ENCODE measurements at places on chromosomes 2 and 18.

- no peak for DNase-seq
These were observed 279.1 kb downstream of the AGPS start for GRCh38 chr2:177671662-177672061.

- DNase-seq = no peak
These were observed 352.1 kb upstream of the ZNF521 start for GRCh38 chr18:25704071-25704470.

GRCh38 chr2:16739778-16740581 is 74.3 kb upstream of the CYRIA start:
- DNase-seq = no peak

GRCh38 chr2:44169155-44169898 is 652 bp downstream of the PPM1B start:
- DNase-seq = peak; percentile 21

- no peak for DNase-seq
These were observed 14.5 kb upstream of the SLC35F5 start for GRCh38 chr2:113770929-113771328.

- DNase-seq = no peak
These were observed 49.9 kb upstream of the CYP1B1 start for GRCh38 chr2:38125842-38126241.

- DNase-seq = no peak
These were observed 535.5 kb downstream of the TNS1 start for GRCh38 chr2:217467331-217467730.

- DNase-seq = no peak
These were observed 221.3 kb upstream of the TMEFF2 start for GRCh38 chr2:192416060-192416459.

DNA sequence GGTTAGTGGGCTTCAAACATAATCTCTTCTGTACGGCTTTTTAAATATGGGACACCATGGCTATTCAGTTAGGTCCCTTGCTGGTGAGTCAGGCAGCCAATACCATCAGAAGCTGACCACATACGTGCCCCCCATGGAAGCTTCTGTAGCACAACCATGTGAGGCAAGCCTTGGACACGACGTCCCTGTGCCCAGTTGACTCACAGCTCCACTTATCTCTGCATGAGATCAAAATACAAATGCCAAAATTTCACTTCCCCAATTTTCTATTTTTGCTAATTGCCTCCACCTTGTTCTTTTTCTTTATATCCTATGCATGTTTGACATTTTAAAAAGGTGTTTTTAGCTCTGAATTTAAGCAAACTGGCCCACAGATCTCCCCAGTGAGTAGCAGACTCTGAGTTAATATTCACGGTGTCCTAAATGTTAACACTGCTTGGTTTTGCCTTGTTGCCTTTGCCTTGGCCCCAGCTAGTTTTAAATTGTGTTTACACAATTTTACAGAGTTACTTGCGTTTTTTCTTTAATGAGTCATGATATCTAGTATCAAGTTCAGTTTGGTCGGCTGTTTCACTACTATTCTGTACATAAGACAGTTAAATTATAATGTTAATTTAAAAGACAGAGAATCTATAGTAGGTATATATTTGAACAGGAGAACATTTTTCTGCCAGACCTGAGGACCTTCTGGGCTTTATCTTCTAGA is 77.5 kb downstream of the CDCA7 start:
- DNase-seq = no peak

- DNase-seq = no peak
These were observed 73.0 kb downstream of the NCKAP5 start for GRCh38 chr2:133495226-133495625.

GRCh38 chr2:103773884-103774283 is 1012.1 kb downstream of the TMEM182 start:
- no peak for DNase-seq

- no peak for DNase-seq
These were observed 8.4 kb upstream of the TRABD2A start for GRCh38 chr2:84889332-84889731.

GRCh38 chr2:6212491-6212890 is 520.3 kb downstream of the SOX11 start:
- no peak for DNase-seq

DNA sequence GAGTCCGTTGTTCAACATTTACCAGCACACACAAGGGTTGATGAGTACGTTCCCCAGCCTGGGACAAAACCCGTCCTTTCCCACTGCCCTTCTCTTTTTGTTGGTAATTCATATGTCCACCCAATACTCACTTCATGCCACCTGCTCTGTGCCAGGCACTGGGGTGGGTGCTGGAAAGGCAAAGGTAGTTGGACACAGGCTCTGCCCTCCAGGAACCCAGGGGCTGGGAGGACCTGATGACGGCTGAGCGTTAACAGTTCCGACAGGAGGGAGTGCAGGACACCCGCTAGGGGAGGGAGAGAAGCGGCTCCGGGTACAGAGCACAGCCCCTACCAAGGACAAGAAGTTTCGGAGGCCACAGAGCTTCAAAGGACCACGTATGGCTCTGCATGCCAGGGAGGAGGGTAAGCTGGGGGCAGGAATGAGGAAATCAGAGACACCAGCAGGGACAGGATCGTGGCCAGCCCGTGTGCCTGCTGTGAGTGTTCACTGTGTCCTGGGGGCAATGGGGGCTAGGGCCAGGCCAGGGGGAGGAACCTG is 134.1 kb upstream of the GPC1 start:
- no peak for DNase-seq

GRCh38 chr2:240605867-240606743 is 19.2 kb upstream of the GPR35 start:
- DNase-seq = no peak

DNA sequence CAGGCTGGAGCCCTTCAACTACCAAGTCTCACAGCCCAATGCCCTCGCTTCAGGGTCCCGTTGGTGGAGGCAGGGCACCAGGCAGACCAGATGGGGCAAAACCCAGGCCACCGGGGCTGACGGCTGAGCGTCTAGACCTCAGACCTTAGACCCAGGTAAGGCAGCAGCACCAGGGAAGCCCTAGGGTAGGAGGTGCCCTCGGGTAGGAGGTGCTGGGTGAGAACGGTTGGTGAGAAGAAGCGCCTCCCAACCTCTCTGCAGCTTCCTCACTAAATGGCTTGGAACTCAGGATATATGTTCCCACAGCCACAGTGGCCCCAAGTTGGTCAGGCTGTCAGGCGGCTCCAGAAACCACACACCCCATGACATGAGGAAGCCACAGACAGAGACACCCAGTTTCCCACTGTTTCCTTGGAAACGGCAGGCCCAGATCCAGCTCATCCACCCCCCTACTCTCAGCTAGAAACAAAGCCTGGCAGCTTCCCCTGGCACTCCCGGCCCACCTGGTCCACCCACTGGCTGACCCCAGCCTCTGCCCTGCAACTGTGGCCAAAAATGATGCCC is 13.1 kb upstream of the MLPH start:
- DNase-seq = no peak

GRCh38 chr2:66526180-66526579 is 91.3 kb downstream of the MEIS1 start:
- DNase-seq = no peak

DNA sequence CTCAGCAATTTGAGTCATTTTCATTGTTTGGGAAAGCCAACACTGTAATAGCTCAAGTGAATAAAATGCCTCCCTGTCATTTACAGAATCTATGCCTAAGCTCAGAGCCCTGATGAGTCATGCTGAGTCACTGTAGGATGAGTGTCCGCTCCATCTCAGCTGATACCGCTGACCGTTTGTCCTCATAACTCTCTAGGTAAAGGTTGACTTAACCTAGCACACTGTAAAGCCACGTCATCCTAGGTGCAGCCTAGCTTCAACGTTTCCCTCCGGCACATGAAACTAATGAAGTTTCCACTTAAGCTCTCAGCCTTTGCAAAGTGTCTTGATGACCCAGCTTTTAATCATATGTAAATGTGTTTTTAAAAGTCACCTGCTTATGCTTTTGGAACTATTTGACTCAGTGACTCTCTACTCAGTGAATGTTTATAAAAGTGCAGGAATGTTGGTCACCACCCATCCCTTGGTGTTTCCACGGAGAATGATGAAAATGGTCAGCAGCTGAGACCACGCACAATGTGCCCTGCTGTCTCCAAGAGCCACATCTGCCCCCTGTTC is 154.0 kb downstream of the PMAIP1 start:
- no peak for DNase-seq

- no peak for DNase-seq
These were observed 15.0 kb downstream of the CERS6 start for GRCh38 chr2:168471163-168471475.

GRCh38 chr18:47418746-47419145 is 167.3 kb upstream of the SKOR2 start:
- DNase-seq = no peak

DNA sequence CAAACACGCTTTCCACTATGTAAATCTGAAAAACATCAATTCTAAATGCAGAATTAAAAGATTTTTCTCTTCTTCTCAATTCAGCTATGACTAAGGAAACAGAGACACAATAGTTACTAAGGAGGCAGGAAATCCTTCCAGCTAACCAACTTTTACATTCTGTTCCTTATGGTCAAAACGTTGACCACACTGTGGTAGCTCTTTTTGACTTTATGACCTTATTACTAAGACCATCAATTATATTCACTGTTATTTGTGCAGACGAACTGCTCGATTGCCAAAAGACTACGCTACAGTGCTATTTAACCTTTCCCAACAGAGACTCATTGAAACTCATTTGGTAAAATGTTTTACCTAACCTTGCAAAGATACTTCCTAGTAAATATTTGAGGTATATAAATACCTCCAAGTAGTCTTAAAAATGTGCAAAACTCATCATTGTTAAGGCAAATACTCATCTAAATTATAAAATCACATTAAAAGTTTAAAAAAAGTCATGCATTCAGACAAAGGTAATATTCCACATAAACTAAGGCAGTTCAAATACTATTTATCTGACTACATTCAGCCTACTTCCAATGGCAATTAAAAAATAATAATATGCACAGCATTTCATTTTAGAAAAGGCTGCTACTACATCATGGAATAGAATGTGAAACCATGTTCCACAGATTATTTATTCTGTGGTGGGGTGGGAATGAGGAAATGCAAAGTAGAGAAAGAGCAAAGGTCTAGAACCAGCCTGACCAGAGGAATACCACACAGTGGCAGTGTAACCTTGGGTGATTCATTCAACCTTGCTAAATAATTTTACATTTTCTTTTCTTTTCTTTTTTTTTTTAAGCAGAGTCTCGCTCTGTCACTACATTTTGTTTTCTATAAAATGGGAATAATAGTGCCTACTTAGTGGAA is 139.9 kb downstream of the THADA start:
- DNase-seq = no peak

DNA sequence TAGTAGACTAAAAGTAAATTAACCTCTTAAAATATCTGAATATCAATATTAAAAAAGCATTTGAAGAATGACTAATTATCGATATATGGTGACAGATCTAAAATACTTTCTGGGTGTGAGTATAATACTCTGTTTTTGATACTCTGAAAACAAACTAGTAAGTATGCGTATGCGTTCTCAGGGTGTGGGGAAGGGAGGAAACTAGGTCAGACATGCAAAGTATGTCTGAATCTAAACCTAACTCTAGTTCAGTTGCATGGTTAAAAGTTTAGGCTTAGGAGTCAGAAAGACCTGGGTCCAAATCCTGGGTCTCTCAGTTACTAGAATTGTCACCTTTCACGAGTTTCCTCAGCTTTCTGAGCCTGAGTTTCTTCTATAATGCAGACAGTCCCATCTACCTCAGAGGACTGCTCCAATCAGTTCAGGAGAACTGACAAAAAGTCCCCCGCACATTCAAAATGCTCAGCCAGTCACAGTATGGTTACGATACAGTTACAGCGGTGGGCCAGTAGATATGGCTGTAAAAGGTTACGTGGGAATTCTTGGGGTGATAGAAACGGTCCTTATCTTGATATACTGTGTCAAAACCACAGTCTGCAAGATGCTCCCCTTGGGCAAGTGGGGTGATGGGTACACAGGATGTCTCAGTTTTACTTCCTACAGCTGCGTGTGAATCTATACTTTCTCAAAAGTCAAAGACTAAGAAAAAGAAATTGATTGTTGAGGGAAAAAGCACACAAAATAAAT is 29.2 kb downstream of the UNC50 start:
- DNase-seq = no peak

DNA sequence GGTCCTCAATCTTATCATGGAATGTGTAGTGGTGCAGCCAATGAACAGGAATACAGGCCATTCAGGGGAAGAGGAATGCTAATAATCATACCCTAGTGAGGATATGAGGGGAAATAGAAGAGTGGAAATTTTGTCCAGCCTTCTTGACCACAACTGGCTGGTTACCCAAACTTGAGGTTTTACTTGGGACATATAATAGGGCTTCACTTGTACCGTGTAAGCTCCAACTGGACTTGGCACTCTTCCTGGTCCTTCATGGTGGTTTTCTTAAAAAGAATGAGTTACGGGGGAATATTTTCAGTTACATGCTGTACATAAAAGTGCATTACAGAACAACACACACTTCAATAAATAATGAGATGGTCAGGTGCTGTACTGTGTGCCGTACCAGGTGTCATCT is 234.9 kb upstream of the RASGRP3 start:
- no peak for DNase-seq

- DNase-seq = no peak
These were observed 332.9 kb downstream of the DSC3 start for GRCh38 chr18:30709595-30709994.

- no peak for DNase-seq
These were observed 4.0 kb downstream of the NOP58 start for GRCh38 chr2:202269585-202269984.

DNA sequence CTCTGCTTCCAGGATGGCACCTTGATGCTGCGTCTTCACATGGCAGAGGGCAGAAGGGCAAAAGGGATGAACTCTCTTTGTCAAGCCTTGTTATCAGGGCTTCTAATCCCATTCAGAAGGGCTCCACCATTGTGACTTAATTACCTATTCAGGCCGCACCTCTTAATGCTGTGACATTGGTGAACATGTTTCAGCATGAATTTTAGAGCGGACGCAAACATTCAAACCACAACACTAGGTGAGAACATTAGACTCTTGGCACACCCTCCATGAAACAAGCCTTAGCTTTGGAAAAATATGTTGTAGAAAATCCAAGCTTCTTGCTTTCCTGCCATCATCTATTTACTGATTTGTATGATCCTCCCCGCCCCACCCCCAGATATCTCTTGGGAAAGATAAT is 17.9 kb downstream of the DAW1 start:
- DNase-seq = no peak

DNA sequence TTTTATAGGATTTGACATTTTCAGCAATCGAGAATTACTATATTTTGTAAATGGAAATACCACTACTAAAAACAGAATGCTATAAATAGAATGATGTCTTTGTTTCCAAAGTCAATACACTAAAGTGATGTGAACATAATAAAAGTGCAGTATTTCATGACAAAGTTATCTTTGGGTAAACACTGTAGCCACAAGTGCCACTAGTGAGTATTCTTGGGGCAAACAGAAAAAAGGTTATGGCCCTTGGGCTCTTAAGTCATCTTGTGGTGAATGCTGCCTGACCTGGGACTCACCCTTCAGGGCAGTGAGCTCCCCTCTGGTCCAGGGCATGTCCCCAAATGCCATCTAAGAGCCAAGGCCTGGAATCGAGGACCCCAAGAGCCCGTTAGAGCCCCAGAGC is 99.2 kb upstream of the KYNU start:
- no peak for DNase-seq

DNA sequence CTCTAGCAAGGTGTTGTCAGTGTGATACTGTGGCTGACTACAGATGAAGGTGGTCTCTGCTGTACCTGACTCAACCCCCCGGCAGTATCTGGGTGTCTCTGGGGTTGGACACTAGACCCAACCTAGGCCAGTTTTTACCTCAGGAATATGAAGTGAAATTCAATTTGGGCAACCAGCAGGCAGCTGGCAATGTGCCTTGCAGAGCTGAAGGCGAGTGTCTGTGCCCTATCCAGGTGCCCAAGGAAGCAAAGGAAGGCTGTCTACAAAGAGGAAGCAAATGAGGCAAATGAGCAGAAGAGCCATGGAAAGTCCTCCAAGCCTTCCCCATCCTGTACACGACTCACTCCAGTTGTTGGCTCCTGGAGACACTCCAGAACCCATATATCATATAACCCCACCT is 264.6 kb upstream of the AGAP1 start:
- no peak for DNase-seq
